Hepatic stellate cell (primary cell): ENCODE measurements at places on chromosomes 1 and 21.

- peak; percentile 78 for DNase-seq
Observed at GRCh38 chr1:52032785-52033131, 852 bp downstream of the KTI12 start.

DNA sequence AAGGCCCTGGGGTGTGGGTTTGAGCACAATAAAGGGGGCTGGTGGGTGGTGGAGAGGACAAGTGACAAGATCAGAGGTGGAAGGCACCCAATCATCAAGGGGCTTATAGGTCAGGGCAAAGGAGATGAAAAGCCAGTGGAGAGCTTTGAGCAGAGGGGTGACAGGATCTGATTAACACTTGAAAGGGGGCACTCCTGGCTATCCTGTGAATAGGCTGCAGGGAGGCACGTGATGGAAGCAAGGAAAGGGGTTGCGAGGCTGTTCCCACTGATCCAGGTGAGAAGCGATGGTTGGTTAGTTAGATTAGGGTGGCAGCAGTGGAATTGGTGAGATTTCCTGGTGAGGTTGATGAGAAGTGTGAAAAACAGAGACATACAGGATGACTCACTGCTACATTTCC, 80.6 kb downstream of the WLS start:
- no peak for DNase-seq

DNA sequence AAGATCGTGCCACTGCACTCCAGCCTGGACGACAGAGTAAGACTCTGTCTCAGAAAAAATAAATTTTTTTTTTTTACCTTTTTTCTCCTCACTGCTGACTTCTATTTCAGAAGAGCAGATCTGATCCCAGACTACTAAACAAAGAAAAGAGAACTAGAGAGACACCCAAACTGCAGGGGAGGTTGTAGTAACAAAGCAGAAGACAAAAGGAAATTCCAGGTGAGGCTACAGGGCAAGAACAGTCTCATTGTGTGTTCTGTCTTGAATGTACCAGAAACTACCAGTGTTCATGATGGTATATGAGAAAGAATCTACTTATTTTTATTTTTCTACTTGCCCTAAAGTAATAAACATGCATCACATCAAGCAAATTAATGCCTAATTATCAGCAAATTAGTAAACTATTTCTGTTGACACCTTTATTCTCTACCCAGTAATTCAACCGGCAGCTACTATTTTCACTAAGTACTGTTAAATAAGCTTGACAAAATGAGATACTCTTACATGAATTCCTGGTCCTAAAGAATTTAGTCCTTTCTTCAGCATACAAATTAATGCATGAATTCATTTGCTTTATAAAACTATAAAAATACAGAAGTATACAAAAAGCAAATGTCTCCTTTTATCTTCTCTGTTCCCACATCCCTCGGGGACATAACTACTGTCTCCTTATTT, 40.6 kb downstream of the ARID4B start:
- no peak for DNase-seq

DNA sequence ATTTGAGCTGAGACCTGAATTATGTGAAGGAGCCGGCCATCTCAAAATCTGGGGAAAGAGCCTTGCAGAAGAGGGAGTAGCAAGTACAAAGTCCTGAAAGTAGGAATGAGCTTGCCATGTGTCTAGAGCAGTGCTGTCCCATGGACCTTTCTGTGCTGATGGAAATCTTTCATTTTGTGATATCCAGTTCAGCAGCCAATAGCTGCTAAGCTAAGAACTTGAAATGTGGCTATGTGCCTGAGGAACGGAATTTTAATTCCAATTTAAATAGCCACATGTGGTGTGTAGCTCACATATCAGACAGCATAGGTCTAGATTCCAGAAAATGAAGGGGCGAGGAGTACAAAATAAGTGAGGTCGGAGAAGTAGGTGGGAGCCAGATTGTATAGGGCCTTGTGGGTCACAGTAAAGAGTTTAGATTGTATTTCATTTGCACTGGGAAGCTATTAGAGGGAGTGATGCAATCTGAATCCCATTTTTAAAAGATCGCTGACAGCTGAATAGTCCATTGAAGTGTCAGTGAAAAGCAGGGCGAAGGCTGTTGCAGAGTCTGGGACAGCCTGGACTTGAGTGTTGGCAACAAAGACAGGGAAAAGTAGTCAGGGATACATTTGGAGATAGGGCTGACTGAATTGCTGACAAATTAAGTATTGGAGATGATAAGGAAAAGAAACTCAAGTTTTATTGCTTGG, 80.3 kb downstream of the TMEM200B start:
- no peak for DNase-seq

DNA sequence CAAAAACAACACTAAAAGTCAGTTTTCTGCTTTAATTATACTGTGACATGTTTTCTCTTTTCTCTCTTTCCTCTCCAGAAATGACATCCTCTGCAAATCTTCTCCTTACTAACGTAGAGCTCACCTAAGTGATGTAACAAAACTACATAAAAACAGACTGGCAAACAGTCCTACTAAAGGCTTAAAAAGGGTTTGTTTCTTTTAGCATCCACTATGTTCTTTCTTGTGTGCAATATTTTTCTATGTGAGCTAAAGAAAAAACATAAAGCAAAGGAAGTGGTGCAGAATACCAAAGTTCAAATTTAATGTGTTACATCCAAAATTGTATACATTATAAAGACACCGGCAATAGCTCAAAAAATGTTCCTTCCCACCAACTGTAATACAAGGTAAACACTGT, 14.5 kb downstream of the USP24 start:
- no peak for DNase-seq

- peak; percentile 55 for DNase-seq
Observed at GRCh38 chr1:31707711-31708110, 3.9 kb upstream of the COL16A1 start.

- no peak for DNase-seq
Observed at GRCh38 chr1:200262326-200262965, 147.4 kb downstream of the ZNF281 start.

- no peak for DNase-seq
Observed at GRCh38 chr21:35222541-35222941, 173.4 kb upstream of the RUNX1 start.

- no peak for DNase-seq
Observed at GRCh38 chr21:44766014-44766817, 35.4 kb downstream of the UBE2G2 start.

- DNase-seq, result no peak
Observed at GRCh38 chr1:212683357-212683722, 16.3 kb downstream of the BATF3 start.

DNA sequence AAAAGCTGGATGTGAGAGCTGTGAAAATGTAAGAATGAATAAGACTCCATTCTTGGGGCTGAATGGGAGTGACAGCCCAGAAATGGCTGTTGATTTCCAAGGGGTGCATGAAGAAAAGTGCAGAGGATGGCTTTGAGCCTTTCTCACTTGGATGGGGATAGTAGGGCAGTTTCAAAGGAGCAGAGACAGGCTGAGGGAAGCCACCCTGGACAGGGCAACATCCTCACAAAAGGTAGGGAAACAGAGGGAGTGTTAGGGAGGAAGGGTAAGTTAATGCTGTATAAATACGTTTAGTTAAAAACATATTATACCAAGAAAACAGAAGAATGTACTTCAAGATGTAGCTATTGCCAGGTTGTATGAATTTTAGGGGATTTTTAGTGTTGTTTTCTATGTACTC, 38.1 kb downstream of the GADD45A start:
- DNase-seq, result no peak

GRCh38 chr21:37341254-37341960, 25.2 kb upstream of the DYRK1A start:
- no peak for DNase-seq

DNA sequence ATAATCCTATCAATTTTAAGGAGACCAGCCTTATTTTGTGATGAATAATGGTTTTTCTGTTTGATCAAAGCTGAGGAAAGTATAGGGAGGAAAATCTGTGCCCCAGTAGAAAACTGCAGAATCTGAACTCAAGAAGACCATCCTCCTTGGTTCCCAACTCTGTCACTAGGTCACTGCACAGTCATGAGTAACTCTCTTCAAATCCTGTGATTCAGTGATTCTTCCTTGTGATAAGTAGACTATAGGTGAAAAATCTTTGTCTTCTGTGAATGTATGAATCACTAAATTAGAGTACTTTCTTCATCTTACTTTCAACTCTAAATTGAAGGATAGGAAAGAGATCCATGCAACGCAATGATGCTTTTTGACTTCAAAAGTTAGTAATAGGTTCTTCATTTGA, 13.3 kb upstream of the OR2L5 start:
- DNase-seq, result no peak

DNA sequence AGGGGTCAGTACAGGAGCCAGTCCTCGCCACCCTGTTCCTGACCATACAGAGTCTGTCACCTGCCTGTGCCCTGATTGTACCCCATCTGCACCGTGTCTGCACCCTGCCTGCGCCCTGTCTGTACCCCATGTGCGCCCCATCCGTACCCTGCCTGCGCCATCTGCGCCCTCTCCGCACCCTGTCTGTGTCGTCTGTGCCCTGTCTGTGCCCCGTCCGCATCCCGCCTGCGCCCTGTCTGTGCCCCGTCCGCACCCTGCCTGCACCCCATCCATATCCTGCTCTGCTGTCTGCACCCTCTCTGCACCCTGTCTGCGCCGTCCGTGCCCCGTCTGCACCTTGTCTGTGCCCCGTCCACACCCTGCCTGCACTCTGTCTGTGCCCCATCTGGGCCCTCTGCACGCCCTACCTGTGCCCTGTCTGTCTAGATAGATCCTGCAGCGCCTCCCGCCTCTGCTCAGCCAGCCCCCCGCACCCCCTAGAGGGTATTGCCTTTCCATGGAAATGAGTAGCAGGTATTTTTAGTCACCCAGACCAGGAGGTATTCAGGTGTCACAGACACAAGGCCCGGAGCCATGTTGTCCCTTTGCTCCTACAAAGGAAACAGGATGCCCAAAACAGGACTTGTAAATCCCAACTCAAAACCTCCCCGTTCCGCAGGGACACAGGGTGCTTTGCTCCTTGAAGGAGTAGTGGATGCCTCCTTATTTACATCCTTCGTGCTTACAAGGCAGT, 7.7 kb upstream of the NPHP4 start:
- no peak for DNase-seq

DNA sequence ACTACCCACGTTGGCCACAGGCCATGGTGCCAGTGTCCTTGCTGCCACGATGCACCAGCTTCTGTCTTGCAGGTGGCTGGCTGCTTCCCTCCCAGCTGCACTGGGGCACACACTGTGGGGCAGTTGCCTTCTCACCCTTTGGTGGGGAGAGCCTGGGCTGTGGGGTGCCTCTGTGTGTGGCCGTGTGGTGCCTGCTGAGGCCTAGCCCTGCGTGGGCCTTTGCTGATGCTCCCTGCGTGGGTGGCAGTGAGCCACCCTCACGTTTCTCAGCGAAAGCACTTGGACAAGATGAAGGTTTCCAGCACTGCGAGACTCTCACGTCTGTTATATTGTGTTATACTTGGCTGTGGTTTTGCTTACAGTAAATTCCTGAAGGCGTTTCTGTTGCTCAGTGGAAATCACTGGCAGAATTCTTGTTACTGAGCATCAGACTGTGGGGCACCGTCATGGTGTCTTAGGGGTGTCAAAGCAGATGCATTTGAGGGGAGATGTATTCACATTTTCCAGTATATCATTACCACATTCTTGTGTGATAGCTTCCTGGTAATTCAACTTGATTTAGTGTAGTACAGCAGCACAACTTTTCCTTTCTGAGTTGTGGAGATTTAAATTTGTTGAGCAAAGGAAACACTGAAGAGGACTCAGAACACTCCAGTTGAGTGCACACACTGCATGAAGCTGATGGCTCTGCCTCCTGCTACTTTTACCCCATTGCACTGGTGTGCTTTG, 124.7 kb downstream of the PCBP3 start:
- no peak for DNase-seq

GRCh38 chr1:163565166-163565565, 243.4 kb downstream of the NUF2 start:
- DNase-seq, result no peak

DNA sequence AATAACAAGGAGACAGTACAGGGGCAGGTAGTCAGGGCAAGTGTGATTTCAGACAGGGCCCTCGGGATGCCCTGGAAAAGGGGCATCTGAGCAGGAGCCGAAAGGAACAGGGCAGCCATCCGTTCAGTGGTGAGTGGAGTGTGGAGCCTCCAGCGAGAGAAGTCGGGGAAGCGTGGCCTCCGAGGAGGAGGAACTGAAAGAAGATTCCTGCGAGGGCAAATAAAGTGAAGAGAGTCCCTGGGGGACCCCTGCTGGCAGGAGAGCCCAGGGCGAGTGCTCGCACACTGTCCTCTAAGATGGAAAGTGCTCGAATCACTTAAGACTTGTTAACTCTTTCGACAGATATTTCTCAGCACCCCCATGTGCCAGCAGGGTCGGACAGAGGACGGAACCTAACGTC, 3.5 kb upstream of the UTS2 start:
- no peak for DNase-seq

DNA sequence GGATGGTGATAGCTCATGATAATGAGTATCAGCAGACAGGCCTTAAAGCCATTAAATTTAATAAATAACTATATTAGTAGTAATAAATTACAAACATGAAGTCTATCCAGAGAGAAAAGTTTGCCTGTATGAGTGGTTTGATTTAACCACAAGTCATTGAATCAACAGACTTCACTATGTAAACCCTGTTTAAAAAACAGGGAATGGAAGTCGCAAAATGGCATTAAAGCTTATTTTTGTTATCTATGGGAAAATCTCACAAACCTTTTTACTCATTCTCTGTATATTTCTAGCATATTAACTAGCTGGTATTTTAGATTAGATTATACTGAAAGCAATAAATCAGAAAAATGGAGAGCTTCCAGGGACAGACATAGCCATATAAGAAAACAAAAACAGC, 45.3 kb downstream of the SASS6 start:
- no peak for DNase-seq

GRCh38 chr1:88175120-88175630, 508.9 kb upstream of the PKN2 start:
- no peak for DNase-seq

GRCh38 chr1:36124404-36125128, 456 bp downstream of the COL8A2 start:
- no peak for DNase-seq

GRCh38 chr1:35544976-35545375, 12.2 kb downstream of the KIAA0319L start:
- DNase-seq, result no peak

DNA sequence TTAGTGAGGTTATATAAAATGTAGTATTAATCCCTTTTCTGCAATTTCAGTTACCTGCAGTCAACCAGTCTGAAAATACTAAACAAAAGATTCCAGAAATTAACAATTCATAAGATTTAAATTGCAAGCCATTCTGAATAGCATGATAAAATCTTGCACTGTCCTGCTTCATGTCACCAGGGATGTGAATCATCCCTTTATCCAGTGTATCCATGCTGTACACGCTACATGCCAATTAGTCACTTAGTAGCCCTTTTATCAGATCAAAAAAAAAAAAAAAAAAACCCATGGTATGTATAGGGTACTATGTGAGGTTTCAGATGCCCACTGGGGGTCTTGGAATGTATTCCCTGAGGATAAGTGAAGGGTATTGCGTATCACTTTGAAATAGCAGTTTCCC, 191.3 kb upstream of the HP1BP3 start:
- DNase-seq, result no peak

DNA sequence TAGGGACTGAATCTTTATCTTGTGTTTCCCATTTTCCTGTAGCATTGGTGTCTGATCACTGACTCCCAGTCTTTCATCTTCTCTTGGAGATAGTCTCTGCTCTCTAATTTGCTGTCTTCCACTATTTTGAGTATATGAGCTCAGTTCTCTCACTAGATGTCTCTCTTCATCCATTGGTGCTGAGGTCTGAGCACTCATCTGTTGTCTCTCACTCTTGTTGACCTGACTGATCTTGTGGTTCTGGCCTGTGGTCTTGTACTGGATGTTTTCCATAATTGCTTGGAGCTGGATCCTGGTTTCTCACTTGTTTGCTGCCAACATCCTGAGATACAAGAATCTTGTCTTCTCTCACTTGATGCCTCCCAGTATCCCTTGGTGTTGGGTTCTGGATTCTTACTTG, 25.1 kb upstream of the S100A11 start:
- DNase-seq, result no peak

- no peak for DNase-seq
Observed at GRCh38 chr1:64215576-64215975, 12.2 kb downstream of the UBE2U start.
